ENCODE measurements at places on chromosomes 7 and 10.
A peak's percentile ranks its signal among the peaks of the same experiment; 100 is the strongest.

DNA sequence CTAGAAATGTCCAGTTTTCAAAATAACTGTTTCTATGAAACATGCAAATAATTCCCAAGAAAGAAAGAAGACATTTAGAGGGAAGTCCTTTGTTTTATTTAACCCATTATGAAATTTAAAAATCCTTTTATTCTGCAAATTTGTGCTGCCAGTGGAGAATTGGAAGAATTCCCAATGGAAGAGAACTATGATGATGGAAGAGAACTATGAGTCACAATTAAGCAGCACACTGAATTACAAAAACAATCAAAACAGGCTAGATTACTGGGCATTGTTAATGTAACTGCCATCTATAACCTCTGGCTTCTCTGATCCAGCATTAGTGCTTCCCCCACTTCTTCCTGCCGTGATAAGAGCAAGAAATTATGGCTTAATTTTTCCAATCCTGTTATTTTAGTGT, 126.2 kb upstream of the FEZF1 start:
- DNase-seq, result no peak

GRCh38 chr7:12139416-12139815, 71.7 kb upstream of the TMEM106B start:
- no peak for DNase-seq

GRCh38 chr7:83111391-83111790, 51.3 kb downstream of the PCLO start:
- DNase-seq, result no peak

- DNase-seq, result peak; percentile 9
Observed at GRCh38 chr10:113354711-113355110, 198.1 kb upstream of the HABP2 start.

DNA sequence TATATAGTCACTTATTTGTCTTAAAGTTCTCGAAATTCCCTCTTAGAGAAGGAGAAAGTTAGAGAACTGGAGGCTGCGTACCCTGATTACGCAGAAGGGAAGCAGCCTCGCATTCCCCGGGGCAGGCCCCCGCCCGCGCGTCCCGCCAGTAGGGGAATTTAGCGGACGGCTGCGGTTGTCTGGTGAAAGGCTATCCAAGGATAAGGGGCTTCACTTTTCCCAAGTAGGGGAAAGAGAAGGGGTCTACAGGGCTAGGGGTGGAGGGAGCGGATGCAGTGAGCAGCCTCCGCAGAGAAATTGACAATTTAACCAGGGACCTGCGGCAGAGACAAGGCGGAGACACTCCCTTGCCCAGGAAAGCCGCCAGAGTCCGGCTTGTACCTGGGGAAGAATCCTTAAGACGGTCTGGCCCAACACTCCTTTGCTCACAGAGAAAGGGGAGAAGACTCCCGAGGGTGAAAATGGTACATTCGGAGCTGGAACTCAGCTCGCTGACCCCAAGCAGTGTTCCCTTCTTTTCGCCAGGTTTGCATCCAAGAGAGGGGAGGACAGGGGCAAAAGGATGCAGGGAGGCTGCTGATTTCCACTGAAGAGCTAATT, 994 bp upstream of the MAGI2 start:
- DNase-seq, result no peak

DNA sequence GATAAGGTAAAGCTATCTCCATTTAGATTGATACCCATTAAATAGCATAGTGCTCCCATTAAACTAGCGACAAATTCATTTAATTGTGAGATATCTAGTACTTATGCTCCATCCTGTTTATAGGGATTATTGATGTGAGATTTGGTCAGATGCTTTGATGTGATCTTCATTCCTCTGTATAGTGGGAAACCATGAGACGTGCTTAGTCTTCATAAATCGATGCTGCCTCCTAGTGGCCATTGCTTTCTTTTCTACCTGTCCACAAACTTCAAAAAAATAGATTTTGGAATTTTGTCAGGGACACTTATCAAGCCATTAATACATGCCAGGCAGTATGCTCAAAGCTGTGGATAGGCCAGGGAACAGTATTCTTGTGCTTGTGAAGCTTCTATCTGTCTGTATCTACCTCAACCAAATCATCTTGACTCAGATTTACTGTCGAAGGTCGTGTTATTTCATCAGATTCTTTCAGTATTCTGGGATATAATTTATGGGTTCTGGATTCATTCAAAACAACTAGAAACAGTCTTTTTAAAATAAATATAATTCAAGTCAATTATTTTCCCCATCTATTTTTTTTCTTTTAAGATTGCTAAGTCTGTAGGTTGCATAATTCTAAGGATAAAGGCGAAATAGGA, 12.0 kb downstream of the LSM8 start:
- no peak for DNase-seq

- DNase-seq, result no peak
Observed at GRCh38 chr7:16403475-16403874, 17.9 kb downstream of the CRPPA start.

DNA sequence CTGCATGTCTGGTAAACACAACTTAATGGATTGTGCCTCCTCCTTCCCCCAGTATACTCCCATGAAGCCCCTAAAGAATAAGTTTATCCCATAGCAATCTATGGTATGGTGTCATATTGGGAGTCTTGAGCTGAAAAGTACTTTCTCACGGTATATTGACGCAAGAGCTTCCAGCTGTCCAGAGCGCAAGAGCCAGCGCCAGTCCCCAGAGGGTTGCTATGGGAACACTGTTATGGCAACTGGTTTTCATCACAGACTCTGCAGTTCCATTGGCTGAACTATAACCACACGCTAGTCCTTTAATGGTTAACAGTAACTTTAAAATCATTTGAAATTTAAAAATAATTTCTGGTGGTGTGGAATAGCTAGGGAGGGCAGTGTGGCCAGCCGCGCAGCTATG, 46.9 kb downstream of the PRPF18 start:
- peak; percentile 85 for DNase-seq

GRCh38 chr10:76150876-76151288, 719.5 kb downstream of the LRMDA start:
- DNase-seq, result no peak

DNA sequence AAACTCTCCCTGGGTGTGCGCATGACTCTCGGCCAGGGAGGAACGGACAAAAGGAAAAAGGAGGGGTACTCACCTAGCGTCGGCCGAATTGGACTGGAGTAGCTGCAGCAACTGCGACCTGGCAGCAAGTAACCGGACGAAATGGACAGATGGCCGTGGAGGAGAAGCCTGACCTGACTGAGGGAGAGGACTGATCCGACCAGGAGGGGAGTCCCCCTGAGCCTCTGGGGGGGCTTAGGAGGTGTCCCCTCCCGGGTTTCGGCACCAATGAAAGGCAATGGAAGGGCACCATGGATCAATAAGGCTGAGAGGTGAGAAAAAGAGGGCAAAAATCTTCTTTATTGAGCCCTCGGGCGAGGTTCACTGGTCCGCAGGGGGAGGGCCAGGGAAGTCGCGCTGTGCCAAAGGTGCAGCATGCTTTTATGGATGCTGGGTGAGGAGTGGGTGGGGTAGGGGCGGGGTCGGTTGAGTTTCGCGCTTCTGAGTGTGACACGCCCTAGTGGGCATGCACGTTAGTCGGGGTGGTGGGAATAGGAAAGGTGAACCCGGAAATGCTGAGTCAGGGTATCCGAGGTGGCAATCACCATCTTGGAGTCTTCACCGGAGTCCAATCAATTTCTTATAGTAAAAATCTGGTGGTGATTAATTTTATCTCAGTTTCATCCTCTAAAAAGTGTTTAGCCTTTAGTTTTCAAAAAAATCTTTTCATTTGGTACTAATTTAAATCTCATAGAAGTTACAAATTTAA, 638.5 kb upstream of the DPP6 start:
- DNase-seq, result no peak

DNA sequence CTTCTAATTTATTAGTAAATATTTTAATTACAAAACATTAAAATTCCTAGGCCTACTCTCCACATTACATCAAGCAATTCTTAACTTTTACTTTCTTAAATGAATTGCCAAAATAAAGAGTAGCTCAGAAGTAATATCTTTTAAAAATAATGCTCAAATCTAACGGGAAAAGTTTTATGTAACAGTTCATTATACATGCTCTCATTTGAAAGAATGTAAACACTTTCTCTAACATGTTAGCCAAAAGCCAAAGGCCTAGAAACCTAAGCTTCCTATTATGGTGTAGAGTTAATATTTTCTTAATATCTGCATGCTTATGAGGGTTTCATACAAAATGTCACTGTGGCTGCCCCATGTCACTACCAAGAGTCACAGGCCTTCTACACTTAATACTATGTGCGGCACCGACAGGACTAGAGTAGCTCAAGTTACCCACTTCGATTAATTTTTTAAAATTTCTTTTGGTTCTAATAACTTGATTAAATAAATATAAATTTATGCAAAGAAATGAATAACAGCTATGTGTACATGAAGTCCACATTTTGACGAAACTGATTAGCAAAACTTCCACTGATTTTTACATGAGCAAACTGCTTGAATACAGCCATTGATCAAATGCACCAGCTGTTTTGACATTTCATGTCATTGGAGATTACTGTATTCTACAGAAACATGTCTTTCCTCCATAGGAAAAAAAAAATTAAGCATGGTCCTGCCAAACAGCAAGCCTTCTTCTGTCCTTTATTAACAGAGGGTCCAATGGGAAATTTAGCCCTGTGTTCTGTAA, 3.5 kb downstream of the COBL start:
- no peak for DNase-seq

- no peak for DNase-seq
Observed at GRCh38 chr10:58587676-58588075, 75.0 kb downstream of the BICC1 start.

DNA sequence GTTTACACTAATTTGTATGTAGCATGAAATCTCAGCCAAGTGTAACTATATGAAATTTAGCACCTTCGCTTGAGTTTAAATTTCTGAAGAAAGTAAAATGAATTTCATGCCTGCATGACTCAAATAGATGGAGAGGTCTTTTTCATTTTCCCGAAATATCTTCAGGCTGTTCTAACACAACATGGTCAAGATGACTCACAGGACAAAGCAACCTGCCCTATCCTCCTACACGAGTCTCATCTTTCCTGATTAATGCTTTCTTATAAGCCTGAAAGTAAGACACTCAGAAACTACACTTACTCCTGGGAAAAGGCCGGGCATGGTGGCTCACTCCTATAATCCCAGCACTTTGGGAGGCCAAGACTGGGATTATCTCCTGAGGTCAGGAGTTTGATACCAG, 41.2 kb downstream of the CH25H start:
- no peak for DNase-seq

DNA sequence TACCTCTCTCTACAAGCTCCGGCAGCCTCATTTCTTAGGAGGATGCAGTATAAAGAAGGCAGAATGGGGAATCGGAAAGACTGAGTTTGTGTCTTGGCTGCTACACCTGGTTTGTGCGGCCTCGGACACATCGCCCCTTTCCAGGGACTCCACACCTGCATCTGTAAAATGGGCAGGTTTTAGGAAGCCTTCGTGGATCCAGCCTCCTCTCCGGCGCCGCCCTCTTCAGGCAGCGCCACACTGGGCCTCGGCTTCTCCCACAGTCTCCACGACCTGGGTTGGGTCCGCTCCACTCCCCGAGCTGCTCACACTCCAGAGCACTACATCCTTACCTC, 341 bp downstream of the GOT1 start:
- DNase-seq, result no peak

DNA sequence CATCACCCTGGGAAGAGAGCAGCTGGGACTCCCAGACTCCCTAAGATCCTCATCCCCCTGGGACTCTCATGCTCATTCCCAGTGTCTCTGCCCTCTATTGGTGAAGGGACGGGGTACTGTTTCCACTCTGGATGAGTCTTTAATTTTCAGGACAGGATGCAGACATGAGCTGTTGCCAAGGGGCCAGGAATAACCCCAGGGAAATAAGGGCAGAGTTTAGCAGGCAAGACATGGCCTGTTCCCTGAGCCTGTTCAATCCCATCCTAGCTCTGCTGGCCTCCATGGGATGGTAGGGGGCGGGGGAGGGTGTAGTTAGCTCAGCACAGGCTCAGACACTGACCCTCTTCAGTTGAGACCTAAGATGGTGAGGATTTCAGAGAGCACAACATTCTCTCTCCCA, 14.0 kb downstream of the C10orf105 start:
- DNase-seq, result no peak

DNA sequence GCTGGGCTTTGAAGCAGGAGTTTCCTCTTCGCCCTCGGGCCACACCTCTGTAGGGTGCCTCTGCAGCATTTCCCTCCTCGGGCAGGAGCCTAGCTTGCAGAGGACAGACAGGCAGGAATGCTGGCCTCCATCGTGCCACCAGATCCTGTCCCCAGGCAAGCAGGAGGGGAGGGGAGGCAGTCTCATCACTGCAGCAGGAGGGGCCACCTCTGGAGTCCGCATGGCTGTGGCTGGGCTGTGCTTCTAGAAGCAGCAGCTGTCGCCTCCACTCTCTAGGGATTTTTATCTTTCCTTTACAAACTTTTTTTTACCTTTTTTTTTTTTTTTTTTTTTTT, 181.4 kb downstream of the CUX1 start:
- DNase-seq, result no peak

DNA sequence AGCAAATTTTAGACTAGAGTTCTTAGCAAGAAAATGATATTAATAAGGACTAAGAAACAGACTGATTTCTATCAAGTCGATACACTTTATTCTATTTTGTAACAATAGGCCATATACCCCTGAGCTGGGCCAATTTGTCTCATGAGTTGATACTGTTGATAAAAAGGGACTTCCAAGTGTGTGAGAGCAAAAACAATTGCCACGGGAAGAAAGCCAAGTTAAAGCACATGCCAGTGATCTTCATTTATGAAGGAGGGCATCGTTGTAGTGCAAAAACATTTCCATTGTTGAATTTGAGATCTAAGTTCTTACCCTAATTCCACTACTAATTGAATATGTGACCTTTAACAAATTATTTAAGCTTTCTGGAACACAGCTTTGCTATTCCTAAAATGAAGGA, 119.9 kb downstream of the CNOT4 start:
- DNase-seq, result no peak
